ENCODE measurements at places on chromosomes 1 and 21.

GRCh38 chr1:204493145-204493983 is 1.2 kb downstream of the PIK3C2B start:
- peak; percentile 68 for DNase-seq

DNA sequence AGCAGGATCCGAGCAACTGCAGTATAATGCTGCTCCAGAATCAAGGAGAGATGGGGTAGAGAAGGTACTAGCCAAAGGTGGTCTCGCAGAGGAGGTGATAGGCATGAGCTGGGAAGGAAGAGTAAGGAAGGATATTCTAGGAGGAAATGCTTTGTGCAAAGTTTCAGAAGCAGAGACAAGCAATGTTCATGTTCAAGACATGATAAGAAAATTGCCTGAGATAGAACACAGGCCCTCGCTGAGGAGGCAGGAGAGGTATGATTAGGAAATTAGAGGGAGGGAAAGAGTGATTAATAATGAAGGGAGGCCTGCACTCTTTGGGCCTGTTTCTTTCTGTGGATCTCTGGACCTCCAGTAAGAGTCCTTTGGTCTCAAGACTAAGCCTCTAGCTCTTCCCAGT is 12.9 kb upstream of the ETV3 start:
- DNase-seq = no peak

DNA sequence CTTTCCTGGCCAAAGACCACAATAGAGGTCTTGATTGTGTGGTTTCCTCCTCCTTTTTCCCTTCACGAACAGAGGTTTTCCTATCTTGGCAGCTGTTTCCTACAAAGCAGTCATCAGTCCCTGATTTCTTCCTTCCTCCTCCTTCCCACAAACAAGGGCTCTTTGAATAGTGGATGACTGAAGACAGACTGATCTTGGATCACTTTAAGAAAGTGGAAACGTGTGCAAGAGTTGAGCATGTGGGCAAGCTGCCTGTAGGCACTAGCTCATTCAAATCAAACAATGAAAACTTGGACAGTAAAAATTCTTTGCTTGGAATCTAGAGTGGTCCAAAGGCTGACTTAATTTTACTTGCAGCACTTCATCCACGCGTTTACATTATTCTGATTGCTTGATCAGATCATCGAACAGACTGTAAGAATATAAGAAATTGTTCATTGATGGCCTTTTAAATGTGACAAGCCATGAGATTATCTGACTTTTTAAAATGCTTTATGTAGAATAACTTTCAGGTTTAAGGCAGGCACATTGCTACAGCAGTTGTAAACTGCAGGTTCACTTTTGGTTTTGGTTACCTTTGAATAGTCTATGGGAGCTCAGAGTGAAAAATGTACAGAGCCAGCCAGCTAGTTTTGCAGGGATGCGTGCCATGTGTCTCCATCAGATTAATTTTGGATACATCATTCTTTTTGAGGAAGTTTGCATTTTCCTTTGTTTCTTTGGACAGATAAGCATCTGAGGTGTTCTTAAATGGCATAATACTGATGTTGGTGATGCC is 34.4 kb downstream of the ADGRL2 start:
- peak; percentile 46 for DNase-seq

DNA sequence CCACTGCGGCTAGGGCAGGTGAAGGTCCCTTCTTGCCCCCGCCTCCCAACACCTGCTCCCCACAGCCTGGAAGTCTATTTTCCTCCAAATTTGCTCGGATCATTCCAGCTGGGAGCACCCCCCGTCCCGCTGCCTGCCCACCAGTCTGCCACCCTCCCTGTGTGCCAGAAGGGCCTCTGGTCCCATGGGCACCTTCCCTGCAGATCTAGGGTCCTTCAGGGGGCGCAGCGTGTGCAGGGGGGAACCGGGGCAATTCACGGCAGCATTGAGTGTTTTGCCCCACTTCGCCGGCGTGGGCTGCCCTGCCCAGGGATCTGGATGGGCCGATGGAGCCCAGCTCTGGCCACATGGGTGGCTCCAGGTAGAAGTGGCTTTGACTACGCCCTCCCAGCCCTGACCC is 26.3 kb upstream of the PEX10 start:
- no peak for DNase-seq

- no peak for DNase-seq
These were observed 190.3 kb downstream of the GRIK3 start for GRCh38 chr1:36843906-36844610.

DNA sequence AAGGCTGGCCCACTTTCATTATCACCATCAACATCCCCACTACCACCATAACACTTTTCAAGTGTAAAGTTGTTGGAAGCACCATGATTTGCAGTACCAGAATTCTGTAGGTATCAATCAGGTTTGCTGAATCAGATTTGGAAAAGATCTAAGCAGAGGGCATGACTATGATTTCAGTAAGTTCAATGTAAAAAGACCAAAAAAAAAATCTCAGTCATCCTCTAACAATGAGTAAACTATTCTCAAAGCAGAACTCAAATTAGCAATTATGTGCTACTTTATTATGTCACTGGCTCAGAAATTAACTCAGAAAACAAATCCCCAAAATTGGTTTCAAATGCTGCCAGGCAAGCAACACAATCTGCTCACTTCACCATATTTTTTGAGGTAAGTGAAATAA is 187.8 kb upstream of the HP1BP3 start:
- DNase-seq = no peak

DNA sequence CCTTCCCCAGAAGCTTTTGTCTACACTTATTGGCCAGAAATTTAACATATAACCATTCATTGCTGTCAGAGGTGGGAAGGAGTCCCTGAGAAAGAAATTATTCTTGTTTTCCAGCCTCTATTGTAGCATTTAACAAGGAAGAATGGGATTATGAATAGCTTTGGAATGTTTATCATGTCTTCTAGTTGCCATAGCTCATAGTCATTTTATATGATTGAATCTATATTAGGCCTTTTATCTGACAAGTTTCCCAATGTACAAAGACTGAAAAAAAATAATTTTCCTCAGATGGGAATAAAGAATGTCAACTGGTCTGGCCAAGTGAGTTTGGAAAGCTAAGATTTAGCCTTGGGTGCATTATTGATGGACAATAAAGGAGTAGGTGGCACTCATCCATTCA is 28.3 kb downstream of the PTPRC start:
- DNase-seq = no peak

DNA sequence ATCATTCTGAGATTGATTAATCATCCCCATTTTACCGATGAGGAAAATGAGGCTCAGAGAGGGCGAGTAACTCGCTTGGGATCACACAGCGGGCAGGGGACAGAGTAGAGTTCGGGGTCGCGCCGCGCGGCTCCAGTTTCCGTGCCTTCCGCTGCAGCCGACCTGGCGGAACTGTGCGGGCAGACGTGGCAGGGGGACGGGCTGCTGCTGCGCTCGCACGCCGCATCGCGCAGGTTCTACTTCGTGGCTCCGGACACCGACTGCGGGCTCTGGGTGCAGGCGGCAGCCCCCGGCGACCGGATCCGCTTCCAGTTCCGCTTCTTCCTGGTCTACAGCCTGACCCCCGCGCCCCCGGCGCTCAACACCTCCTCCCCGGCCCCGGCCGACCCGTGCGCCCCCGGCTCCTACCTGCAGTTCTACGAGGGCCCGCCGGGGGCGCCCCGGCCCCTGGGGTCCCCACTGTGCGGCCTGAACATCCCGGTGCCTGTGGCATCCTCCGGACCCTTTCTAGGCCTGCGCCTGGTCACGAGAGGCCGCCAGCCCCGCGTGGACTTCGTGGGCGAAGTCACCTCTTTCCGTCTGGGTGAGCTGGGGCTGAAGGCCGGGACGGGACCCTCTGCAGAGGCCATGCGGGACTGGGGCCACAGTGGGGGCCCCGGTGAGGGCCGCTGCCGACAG is 2.3 kb downstream of the LDLRAD2 start:
- no peak for DNase-seq

DNA sequence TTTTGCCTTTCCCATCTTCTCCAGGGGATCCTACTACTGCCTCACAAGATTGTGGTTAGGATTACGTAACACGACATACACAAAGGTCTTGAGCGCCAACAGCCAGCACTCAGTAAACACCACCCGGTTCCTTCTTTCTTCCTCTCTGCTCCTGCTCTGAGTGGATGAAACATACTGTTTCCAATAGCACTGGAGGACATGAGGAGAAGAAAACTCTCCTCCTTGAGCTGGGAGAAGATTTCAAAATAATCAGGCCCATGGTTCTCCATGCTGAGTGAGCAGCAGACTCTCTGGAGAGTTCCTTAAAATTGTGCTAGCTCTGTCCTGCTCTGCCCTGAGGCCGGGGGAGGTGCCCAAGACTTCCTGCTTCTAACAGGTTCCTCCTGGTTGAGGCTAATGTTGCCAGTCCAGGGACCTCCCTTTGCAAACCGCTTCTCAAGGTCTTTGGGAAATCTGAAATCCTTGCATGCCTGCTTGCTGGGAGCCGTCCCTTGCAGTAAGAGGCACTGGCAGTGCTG is 29.4 kb upstream of the MX1 start:
- DNase-seq = peak; percentile 8

GRCh38 chr1:223684488-223684792 is 18.9 kb upstream of the CAPN8 start:
- DNase-seq = no peak

DNA sequence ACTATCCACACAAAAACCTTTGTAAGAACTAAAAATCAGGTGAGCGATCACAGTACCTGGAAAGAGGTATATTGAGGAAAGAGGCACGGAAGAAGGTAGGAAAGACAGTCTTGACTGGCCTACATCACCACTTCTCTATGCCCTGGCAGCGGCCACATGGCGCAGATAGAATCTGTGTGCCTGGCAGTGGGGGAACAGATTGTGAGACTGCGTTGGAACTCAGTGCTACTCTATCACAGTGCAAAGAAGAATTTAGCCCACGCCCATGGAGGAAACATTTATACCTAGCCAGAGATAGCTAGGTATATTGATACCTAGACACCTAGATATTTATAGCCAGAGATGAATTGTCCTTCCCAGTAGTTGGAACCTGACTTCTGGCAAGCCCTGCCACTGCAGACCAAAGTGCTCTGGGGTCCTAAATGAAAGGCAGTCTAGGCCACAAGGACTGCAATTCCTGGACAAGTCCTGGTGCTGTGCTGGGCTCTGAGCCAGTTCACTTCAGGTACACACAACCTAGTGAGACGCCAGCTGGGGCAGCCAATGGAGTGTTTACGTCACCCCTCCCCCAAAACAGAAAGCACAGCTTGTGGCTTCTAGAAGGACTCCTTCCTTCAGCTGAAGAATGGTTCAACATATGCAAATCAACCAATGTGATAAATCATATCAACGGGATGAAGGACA is 51.9 kb downstream of the DHX9 start:
- no peak for DNase-seq

- peak; percentile 12 for DNase-seq
These were observed 32.2 kb upstream of the AKT3 start for GRCh38 chr1:243882276-243882675.

DNA sequence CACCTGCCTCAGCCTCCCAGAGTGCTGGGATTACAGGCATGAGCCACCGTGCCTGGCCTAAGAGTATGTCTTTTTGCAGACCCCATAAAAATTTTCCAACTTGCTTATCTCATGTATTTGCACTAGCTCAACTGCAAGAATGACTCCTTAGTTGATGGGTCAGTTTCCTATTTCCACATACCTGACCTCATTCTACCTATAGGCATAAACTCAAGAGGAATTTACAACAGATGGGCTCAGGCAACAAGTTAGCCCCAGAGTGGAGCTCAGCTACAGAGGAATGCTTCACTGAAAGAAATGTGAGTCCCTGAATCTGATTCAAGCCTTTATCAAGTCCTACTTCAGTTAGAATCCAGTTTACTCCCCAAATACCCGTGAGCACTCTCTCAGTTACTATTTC is 5.3 kb upstream of the SLC37A1 start:
- DNase-seq = no peak

GRCh38 chr1:11970441-11971185 is 9.6 kb upstream of the MFN2 start:
- DNase-seq = no peak

DNA sequence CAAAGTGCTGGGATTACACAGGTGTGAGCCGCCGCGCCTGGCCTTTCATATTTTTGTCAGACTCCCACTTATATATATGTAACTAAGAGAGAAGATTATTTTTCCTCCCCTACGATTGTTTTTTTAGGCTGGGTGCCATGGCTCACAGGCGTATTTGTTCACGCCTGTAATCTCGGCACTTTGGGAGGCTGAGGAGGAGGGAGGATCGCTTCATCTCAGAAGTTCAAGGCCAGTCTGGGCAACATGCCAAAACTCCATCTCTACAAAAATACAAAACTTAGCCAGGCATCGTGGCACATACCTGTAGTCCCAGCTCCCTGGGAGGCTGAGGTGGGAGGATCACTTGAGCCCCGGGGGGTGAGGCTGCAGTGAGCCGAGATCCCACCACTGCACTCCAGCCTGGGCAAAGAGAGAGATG is 23.9 kb upstream of the ITLN2 start:
- DNase-seq = no peak

- DNase-seq = peak; percentile 79
These were observed at the start of gene TGFB2 for GRCh38 chr1:218344814-218345672. Gene TGFB2 (plus strand): TSS chr1:218345336. CDS start chr1:218346702, 1,366 bp downstream.

- DNase-seq = peak; percentile 33
These were observed 32.4 kb downstream of the RASAL2 start for GRCh38 chr1:178126261-178126660.

GRCh38 chr1:116573431-116574095 is 2.7 kb upstream of the CD58 start:
- no peak for DNase-seq

DNA sequence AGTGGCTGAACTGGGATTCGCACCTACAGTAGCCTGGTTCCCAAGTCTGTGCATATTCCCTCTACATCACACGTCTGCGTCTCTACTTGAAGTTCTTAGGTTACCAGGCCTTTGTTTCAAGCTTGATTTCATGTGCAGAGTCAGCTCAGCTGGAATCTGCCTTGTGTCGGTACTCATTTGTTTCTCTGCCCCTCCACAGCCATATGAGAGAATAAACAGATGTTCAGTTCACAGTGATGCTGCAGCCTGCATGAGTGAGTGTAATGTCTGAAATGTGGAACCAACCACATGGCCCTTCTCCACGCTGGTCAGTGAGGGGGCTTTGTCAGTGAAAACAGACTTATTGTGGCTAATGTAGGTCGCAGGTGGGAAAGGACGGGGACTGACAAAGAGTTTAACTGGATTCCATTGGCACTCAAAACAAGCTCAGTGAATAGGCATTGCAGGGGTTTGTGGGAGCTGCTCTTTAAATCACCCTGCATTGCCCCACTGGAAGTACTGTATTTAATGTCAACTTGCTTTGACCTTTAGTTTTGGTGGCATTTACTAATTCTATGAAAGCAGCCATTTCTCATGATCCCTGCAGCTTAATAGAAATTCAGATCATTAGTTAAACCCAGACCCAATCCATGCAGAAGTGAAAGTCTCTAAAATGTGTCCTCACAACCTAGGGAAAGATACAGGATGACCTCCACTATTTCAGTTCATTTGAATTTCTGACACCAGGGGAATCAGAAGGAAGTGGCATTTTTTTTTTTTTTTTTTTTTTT is 136.4 kb upstream of the FAM78B start:
- DNase-seq = no peak

GRCh38 chr1:202365092-202365815 is 16.8 kb downstream of the PPP1R12B start:
- DNase-seq = peak; percentile 40

GRCh38 chr1:106254748-106255147 is 801.7 kb upstream of the PRMT6 start:
- peak; percentile 12 for DNase-seq

- DNase-seq = no peak
These were observed 8.7 kb upstream of the ZNF362 start for GRCh38 chr1:33247545-33247944.

Data from mammary epithelial cell (primary cell).